ENCODE measurements at places on chromosomes 2 and 18.

DNA sequence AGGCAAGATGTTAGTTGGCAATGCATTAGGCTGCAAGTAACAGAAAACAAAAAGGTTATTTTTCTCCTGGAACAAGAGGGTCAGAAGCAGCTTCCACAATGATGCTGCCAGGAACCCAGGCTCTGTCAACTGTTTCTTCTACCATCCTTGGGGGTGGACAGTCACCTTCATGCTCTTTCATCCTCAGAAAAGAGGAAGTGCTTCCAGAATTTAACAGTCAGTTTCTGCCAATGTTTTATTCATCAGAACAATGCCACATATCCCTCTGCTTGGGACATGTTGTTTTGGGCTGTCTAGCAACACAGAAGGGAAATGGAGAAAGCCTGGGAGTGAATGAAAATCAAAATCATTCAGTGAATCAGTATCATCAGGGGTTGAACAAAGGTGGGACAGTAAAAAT is 7.1 kb downstream of the TMEM182 start:
- no peak for DNase-seq

- no peak for DNase-seq
Measured at GRCh38 chr2:123688231-123688940, 336.7 kb upstream of the CNTNAP5 start.

- no peak for DNase-seq
Measured at GRCh38 chr2:44912660-44913059, 28.8 kb upstream of the SIX3 start.

GRCh38 chr2:126656431-126657147 is 631 bp downstream of the GYPC start:
- no peak for DNase-seq

GRCh38 chr2:143171817-143172216 is 42.6 kb downstream of the ARHGAP15 start:
- no peak for DNase-seq

DNA sequence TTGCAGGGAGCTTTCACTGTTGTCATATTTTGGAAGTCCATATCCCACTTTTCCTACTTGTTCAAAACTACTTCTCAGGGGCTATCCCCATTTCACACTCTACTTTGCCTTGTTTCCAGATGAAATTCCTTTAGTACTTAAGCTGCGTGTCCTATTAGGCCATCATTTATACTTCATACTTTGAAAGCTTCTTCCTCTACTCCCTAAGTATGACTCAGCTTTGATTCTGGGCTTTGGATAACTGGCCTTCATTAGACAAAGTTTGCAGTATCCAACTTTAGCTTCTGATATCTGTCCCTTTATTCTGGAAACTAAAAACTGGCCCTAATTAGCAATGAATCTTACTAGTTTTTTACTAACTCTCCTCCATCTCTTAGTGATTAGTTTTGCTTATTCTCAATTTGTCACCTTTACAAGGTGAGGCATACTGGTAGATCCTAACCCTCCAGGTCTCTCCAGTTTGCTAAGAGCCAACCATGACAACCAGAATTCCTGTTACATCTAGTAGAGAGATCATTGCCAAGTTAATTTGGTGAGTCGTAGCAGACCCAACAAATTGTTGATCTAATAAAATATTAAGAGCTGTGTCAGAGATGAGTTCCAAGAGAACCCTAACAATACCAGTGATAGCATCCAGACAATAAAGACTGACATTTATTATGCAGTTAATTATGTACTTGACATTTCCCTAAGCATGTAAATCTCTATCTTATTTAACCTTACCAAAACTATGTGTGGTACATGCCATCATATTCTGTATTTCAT is 31.2 kb upstream of the ITGAV start:
- DNase-seq: no peak

GRCh38 chr2:152740743-152741328 is 22.4 kb downstream of the ARL6IP6 start:
- no peak for DNase-seq

DNA sequence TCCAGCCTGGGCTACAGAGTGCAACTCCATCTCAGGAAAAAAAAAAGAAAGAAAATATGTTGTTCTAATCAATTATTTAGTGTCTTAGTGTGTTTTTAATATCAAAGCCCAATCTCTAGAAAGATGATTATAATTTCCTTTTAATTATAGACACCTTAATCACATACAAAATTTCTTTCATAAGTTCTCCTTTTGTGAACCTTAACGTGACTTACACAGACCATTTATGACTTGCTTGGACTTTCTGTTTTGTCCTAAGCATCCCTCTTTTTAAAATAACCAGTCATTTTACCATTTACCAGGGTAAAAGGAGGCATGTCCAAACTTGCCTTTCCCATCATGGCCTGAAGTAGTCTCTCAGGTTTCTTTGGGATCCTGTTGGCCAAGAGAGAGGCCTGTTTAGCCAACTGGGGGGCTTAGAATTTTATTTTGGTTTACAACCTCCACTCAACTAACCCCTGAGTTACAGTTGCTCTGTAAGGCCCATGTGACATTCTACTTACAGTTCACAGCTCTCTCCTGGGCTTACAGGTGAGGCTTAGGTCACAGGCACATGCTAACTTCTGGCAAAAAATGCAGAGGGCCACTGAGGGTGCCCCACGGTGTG is 23.9 kb upstream of the GPR155 start:
- DNase-seq: no peak

Data from hippocampal formation (tissue), 2 donors.